Mammary epithelial cell (primary cell): ENCODE measurements at places on chromosomes 3 and 15.

DNA sequence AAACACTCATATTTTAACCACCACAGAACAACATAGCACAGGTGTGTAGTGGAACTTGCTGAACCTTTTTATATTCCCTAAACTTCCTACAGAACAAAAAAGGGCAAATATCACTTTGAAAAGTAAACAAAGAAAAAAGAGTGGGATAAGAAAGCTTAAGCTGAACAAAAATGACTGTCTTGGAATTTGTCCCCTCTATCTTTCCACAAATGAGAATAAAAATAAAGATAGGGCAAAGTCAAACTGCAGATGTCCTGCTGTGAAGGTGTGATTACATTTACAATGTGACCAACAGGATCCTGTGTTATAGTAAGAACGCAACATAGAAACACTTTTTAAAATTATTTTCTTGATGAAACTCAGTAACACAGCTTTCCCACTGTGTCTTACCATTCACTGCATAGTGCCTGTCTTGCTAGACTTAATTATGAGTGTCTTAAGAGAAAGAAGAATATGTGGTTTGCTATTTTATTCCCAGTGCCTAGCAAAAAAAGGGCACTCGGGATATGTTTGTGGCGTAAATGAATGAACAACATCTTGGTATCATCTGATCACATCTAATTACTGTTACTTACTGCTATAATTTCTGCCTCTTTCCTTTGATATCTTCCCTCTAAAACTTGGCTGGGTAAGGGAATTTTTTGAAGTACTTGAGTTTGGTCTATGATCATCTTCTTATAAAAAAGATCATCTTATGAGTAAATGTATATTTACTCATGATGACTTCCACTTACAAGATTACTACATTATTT is 67.5 kb downstream of the DENND4A start:
- DNase-seq, result no peak

- peak; percentile 43 for DNase-seq
These were observed at the start of gene PSTPIP1 for GRCh38 chr15:76994971-76995945. Gene PSTPIP1, plus strand, starts transcription at chr15:76995126. Its CDS starts 448 bp downstream, at chr15:76995574.

- peak; percentile 70 for DNase-seq
These were observed 101.9 kb upstream of the RNU6-1 start for GRCh38 chr15:67941648-67942310.

- no peak for DNase-seq
These were observed 53.4 kb downstream of the UMPS start for GRCh38 chr3:124783696-124784095.

- no peak for DNase-seq
These were observed 19.2 kb downstream of the ALS2CL start for GRCh38 chr3:46674031-46674845.

DNA sequence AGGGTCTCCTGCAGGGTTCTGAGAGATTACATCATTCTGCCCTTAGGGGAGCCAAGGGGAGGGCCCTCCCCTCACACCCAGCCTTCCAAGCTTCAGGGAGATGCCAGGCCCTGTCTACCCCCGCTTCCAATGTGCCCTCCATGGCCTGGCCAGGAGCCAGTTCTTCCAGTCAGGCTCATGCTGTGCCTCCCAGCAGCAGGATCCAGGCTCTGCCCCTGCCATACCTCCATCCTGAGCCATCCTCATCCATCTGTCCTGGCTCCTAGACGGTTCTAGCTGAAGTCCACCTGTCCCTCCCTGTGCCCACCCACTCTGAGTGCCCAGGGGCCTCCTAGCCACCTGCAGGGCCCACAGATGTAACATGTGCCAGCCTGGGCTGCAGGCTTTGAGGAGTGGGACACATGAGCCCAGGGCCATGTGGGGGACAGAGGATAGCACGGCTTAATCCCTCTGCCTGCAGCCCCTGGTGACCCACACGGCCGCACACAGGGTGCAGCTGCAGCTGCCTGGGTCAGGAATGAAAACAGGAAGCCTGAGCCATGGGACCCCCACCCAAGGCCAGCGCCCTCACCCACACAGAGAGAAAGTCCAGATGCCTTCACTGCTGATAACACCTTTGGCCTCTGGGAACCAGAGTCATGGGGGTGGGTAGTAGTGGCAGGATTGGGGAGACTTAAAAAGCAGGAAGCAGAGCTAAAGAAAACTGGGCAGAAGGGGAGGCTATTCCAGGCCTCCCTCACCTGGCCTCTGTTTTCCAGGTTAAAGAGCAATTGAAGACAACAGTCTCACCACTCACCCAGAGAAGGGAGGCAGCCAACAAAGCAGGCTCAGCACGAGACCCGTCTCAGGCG is 11.8 kb downstream of the PLCD1 start:
- DNase-seq, result no peak

GRCh38 chr3:119723022-119723421 is 20.2 kb downstream of the CFAP91 start:
- no peak for DNase-seq

DNA sequence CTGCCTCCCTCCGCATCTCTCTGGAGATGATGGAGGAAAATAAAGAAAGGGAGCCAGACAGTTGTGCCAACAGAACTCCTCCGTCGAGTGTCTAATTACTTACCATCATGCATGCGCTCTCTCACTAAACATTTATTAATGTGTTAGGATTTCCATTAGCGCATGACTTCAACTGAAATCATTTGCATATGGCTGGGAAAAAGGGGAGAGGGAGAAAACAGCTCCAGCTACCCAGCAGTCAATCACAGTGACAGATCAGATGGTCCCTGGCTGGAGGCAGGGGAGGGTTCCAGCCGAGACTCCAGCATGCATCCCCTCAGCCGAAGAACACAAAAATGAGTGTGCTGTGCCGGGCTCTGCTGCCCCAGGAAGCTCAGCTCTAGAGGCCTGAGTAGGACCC is 6.8 kb upstream of the RHO start:
- no peak for DNase-seq

- DNase-seq, result peak; percentile 41
These were observed 9.8 kb downstream of the ONECUT1 start for GRCh38 chr15:52780172-52780980.

DNA sequence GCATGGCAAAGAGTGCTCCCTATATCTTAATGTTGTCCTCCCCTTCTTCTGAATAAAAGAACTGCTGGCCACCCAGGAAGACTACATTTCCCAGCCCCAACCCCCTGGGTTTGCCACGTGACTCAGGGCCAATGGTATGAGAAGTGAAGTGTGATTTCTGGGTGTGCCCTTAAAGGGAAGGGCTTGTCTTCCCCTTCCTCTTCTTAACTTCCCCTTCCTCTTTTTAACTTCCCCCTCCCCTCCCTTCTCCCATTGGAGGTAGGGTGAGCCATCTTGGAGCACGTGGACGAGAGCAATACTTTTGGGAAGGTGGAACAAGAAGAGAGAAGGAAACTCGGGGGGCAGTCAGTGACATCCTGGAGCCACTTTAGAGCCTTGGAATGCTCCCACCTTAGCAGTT is 6.8 kb upstream of the KBTBD12 start:
- no peak for DNase-seq

GRCh38 chr3:190585805-190586630 is 72.1 kb downstream of the IL1RAP start:
- DNase-seq, result peak; percentile 96

DNA sequence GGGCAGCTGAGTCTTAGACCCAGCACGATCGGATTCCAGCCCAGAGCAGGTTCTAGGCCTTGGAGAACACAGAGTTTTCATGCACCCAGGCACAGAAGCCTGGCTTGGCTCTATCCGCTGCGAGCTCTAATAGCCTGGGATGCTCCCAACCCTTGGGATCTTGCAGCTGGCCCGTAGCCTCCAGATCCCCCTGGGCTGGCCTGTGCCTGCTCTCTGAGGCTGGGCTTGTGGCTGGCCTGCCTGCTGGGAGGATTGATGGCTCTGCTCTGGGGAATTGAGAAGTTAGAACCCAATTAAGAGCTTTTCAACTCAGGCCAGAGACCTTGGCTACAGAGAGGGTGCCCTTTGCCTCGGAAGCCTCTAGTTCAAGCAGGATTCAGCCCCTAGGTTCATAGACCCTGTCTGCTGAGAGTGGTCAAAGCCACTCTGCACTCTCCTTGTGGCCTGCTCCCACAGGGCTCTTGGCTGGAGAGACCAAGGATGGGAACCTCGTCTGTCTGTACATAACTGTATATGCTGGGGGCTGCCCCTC is 64.4 kb downstream of the MAGEF1 start:
- no peak for DNase-seq

DNA sequence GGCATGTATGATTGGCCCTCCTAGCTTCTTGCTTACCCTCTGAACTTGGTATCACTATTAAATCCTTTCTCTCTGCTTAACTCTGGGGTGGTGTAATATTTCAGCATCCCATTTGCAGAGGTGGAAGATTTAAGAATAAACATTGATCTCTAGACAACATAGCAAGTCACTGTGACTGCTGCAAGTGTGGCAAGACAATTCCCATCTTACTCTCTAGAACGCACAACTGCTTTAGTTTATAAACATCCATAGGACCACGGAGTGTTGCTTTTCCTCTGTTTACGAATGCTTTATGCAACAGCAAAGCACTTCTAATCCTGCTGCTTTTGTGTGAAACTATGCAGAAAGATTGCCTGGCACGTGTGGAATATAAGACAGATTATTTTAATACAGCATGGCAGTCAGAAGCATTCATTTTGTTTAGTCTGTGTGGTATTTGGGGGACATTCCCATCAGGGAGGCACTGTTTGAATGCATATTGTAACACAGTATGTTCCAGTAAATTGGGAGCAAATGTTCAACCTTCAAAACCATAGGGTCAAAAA is 338.9 kb upstream of the TMCO5A start:
- DNase-seq, result no peak

- no peak for DNase-seq
These were observed 36.7 kb upstream of the SLC6A1 start for GRCh38 chr3:10955711-10956453.

GRCh38 chr3:197880491-197881269 is 69.3 kb upstream of the RPL35A start:
- no peak for DNase-seq

DNA sequence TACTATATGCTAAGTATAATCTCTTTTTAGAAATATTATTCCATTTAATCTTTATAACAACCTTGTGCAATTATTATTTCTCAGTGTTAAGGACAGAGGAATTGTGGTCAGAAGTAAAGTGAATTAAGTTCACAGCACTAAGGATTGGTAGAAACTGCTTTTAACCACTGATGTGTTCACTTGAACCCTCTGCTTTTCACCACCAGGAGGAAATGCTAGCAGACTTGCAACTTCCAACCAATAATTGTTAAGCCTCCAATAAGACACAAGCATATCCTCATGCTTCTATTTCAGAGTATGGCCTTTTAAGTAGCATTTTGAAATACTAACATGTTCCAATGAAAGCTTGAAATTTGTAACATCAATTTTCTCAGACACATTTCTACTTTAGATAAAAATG is 527.4 kb downstream of the SI start:
- no peak for DNase-seq

- DNase-seq, result no peak
These were observed 3.9 kb upstream of the MASP1 start for GRCh38 chr3:187295316-187296034.

GRCh38 chr3:25916321-25916720 is 126.4 kb downstream of the OXSM start:
- no peak for DNase-seq

DNA sequence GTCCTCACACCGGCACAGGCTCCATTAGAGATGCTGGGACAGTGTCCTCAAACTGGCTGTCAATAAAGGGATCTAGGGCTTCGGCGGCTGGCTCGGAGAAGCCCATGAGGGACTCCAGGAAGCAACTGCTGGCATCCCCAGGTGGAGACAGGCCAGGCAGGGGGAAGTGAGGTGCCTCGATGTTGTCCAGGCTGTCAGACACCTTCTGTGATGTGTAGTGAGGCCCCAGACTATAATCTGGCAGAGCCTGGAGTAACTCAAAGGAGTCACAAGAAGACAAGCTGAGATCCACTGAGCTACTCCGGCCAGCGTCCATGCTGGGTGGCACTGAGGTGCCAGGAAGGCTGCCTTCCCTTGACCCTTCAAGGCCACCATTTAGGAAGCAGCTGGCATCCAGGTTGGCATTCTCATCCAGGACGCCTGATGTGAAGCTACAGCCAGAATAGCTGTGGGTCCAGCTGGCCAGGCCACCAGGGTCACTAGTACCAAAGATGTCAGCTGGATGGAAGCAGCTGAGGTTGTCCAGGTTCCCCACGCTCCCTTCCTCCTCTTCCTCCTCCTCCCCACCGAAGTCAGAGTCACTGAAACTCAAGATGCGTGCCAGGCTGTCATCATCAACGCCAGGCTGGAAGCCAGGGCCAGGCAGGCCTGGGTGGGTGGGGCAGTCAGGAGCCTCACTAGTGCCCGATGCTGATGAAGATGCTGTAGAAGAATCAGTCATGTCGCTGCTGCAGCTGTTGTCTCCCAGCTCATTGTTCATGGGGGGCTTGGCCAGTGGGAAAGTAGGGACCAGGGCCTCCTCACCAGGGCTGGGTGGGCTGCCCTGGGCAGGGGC is 10.1 kb downstream of the CSRNP1 start:
- DNase-seq, result no peak

DNA sequence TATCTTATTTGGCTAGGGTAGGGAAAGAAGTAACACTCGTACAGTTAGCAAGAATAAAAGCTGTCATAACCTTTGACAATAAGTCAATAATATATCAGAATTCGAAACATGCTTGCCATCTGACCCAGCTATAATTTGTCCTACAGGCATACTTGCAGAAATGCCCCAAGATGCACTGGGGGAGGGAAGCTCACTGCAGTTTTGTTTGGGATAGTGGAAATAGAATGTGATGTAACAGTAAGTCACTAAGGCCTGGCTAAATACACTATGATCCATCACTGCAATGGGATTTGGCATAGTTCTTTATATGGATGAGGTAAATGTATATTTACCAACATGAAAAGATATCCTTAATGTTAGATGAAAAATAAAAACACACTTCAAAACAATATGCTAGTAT is 25.5 kb upstream of the TMOD3 start:
- DNase-seq, result no peak

DNA sequence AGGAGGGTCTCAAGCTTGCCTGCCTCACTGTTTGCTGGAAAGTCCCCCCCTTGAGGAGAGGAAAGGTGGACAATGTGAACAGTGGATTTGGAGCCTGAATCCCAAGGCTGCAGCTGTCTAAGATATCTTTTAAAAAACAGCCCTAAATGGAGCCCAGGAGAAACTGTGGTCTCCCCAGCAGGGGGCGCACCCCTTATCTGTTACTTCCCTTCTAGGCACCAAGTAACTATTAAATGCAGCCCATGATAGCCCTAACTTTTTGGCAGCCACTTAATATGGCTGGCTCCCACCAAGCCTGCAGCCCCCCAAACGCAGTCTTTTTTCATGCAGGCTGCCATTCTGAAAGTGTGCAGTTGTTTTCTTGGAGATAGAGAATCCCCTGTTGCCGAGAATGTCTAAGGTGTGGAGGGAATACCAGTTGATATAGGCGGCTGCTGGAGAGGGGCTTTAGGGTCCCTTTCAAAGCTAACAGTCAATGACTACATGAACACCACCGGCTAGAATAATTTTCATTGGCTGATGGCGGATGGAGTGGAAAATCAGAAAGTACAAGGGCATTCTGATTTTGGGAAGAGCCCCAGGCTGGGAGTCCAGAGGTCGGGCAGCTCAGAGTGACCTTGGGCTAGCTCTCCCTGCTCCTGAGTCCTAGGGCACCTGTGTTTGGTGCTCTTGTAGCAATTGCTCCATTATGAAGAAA is 1.3 kb downstream of the RHCG start:
- DNase-seq, result no peak

GRCh38 chr15:100200287-100200880 is 141.4 kb downstream of the ADAMTS17 start:
- DNase-seq, result no peak

- DNase-seq, result peak; percentile 71
These were observed at the start of gene PTX3 for GRCh38 chr3:157436583-157437291. Gene PTX3, plus strand, starts transcription at chr3:157436850. Its CDS starts 84 bp downstream, at chr3:157436934.

GRCh38 chr3:123481071-123481470 is 32.2 kb upstream of the ADCY5 start:
- DNase-seq, result no peak
